Epithelial cell of esophagus (primary cell): ENCODE measurements at places on chromosomes 6 and 20.

DNA sequence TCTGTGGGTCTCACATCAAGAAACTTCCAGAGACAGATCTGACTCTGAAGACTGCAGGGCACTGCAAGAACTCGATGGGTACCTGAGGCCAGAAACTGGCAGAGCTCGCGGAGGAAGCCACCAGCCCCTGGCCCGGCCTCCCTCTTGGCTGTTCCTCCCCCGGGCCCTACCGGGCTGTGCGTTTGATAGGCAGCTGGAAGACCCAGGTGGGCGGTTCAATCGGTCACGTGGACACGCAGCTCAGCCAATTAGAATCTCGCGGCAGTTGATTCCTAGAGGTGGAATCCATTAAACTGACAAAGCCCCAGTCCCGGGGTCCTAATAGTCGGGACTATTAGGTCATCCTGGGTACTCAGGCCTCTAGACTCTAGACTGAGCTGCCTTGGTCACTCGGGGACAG, 154.2 kb upstream of the PROKR2 start:
- DNase-seq = no peak

DNA sequence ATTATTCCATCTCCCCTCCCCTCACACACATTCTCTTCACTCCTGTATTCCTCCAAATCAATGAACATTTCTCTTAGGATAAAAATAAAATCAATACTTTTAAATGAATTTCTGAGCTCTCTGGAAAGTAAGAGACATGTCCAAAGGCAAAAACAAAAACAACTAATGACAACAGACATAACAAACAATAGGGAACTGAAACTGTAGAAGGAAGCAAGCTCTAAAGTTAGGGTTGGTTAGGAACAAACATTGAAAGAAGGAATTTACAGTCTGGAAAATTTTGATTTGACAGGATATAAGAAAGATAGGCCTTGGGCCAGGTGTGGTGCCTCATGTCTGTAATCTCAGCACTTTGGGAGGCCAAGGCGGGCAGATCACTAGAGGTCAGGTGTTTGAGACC, 17.5 kb upstream of the MYCT1 start:
- DNase-seq = no peak

GRCh38 chr6:43299338-43300293, 1.6 kb downstream of the SLC22A7 start:
- no peak for DNase-seq

GRCh38 chr20:33388268-33388667, 13.1 kb downstream of the CDK5RAP1 start:
- DNase-seq = no peak

GRCh38 chr20:53842301-53843099, 227.9 kb downstream of the BCAS1 start:
- DNase-seq = no peak
